ENCODE measurements at places on chromosomes 6 and 20.

- no peak for DNase-seq
Measured at GRCh38 chr6:146590492-146590891, 8.3 kb upstream of the ADGB start.

DNA sequence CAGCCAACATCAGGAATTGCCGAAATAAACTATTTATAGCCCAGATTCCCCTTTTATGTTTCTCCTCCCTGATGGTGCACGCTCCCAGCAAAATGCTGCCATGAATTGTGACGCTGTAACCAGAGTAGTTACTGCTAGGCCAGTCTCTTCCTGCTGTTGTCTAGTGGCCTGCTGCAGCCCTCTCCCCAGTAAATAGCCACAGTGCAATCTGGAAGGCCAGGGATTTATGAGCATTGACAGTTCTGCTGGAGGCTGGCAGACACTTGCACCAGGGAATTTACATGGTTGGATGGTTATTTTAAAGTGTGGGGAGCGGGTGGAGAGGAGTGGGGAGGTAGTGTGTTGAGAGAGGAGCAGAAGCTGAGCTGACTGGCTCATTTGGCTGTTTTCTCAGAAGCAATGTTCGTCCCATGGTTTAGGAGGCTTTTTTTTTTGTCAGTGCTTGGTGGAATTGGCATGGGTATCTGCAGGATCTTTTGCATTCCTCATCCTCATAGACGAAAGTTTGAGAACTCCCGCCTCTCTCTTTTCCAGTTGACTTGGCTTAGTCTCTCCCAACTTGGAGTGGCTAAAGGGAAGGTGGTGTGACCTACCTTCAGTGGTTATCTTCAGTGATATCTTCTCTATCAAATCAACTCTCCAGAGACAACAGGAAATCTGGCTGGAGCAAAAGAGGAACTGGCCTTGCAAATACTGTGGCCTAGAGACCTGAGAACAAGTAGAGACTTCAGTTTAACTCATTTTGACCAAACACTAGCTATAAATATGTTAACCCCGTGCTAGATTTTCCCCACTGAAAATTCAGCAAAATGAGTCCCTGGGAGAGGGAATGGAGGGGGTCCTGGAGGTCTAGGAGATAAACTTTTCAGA, 99.3 kb upstream of the VSTM2L start:
- no peak for DNase-seq

GRCh38 chr6:145895802-145896201, 68.4 kb downstream of the SHPRH start:
- no peak for DNase-seq

GRCh38 chr6:33620158-33620855, 815 bp upstream of the ITPR3 start:
- DNase-seq: peak; percentile 55

DNA sequence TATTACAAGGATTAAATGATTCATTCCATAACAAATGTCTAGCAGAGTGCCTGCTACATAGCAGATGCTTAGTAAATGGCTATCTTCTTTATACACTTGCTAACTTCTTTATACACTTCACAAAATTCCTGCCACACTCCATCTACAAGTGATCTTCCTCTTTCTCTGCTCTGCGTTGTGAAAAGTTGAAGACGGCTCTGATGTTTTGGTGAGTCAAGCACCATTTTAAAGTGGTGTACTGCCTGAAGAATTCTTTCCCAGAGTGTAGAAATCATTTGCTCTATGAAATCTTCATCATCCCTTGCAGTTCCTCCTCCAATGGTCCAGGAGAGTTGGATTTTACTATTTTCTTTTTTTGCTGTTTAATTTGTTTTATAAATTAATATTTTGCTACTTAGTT, 74.9 kb downstream of the TNFAIP3 start:
- DNase-seq: no peak

DNA sequence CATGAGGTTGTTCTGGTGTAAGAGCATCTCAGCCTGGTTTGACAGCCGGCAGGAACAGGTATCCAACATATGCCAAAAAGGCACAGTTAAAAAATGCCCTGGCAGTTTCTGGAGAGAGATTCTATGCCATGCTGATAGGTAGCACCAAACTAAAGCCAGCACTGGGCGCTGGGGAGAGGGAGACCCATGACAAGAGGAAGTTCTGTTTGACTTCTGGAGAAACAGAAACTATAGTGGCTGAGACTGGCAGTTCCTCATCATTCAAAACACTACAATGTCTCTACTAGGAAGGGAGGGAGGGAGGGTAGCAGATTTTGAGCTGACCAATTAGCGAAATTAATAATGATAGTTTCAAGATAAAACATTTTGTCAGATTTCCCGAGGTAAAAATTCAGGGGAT, 174.1 kb downstream of the ADAT2 start:
- no peak for DNase-seq

- no peak for DNase-seq
Measured at GRCh38 chr6:77415706-77416105, 47.6 kb downstream of the HTR1B start.

- DNase-seq: peak; percentile 35
Measured at GRCh38 chr6:14128012-14128411, 10.4 kb downstream of the CD83 start.

- no peak for DNase-seq
Measured at GRCh38 chr6:22332216-22332615, 35.4 kb upstream of the PRL start.

DNA sequence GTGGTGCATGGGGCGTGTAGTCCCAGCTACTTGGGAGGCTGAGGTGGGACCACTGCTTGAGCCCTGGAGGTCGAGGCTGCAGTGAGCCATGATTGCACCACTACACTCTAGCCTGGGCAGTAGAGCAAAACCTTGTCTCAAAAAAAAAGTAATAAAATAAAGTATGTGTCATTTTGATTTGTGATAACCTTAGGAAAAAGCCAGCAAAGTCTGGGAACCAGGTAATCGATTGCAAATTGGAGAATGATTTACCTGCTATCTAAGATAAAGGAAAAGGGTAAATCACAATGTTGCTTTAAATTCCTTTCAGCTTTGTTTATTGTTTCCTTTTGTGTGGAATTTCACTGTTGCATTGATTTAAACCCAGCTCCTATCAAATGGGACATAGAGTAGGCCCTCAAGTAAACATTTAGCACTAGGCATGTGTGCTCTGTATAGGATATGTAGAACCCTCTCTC, 59.0 kb downstream of the SGK1 start:
- DNase-seq: no peak

- DNase-seq: no peak
Measured at GRCh38 chr20:9509246-9509645, 5.1 kb upstream of the LAMP5 start.

GRCh38 chr20:19677336-19677735, 80.7 kb upstream of the RIN2 start:
- DNase-seq: no peak

Data from muscle of arm (tissue), 14 donors.